ENCODE measurements at places on chromosomes 5 and 9.

DNA sequence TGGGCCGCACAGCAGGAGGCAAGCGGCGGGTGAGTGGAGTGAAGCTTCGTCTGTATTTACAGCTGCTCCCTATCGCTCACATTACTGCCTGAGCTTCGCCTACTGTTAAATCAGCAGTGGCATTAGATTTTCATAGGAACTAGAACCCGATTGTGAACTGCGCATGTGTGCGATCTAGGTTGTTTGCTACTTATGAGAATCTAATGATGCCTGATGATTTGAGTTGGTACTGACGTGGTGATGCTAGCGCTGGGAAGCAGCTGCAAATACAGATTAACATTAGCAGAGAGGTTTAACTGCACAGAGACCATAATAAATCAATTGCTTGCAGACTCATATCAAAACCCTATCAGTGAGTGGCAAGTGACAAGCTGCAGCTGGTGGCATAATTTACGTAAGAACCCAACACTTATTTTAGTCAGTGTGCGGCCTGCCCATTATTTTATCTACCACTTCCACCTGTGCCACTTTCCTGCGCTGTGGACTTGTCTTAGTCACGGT, 133.4 kb upstream of the CDH9 start:
- no peak for DNase-seq

DNA sequence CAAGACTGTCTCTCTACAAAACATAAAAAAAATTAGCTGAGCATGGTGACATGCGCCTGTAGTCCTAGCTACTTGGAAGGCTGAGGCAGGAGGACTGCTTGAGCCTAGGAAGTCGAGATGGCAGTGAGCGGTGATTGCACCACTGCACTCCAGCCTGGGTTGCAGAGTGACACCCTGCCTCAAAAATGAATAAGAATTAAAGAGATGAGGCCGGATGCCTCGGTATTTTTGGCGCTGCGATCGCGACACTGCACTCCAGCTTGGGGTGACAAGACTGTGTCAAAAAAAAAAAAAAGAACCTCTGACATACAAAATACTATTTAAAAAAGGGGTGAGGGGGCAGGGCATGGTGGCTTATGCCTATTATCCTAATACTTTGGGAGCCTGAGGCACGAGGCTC, 7.3 kb downstream of the GPBP1 start:
- no peak for DNase-seq

DNA sequence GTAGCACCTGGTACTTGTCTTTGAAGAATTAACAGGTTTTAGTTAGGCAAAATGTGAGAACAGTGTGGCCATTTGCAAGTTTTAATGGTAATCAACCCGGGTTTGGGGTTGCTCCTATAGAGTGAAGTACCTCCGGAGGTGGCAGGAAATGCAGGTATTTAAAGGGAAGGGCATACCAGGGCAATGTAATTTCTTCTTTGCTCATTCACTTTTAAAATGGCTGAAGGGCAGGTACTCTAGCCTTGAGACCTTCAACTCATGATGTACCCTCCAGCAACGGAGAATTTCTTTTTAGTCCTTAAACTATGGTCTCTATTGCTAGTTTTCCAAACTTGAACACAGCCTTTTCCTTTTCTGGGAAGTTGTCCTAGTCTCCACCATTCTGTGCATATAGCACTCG, 1.3 kb upstream of the HSPA4 start:
- DNase-seq = no peak

DNA sequence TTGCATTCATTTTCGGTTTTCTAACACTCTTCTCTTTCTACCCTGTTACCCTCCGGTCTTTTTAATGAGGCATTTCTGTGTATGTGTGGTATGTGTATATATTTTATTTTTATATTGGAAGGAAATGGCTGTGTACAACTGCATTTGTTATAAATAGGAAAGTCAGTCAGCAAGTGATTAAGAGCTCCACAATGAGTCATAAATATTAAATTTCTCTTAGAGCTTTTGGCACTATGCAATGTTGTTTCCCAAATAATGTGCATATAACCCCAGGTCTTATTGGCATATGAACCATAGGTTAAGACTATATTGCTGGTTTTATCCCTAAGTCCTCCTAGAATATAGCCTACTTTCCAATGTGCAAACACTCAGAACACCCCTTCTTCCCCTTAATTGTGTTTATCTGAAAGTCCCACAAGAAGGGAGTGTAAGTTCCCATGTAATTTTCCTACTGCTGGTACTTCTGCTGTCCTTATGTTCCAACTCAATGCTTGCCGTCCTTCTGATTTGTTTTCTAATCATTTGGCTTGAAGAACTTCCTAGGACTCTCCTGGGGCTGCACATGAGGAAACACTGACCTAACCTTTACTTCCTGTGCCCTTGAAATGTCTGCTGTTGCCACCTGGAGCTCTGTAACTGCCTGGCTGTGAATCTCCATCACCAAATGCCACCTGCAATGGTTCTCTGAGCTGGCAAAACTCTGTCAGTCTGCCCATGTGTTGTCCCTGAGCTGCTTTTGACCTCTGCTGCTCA, 65.5 kb upstream of the PCSK5 start:
- DNase-seq = no peak

DNA sequence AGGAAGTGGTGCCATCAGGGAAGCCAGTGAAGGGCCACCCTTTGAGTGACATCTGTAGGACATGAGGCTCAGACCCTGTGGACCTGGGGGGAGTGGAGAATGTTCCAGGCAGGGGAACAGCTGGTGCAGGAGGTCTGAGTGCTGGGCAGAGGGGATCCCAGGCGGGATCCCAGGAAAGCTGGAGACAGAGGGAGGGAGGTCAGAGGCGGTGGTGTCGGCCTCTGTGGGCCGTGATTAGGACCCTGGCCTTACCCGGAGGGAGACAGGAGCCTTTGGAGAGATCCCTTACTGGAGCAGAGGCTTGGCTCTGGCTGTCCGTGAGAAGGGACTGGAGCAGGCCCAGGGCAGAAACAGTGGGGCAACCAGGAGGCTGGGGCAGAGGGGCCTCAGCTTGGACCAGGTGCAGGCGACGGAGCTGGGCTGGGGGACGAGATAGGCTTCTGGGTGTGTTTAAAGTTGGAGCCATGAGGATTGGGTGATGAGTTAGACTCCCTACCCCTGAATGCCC, 12.1 kb upstream of the GRHPR start:
- no peak for DNase-seq

DNA sequence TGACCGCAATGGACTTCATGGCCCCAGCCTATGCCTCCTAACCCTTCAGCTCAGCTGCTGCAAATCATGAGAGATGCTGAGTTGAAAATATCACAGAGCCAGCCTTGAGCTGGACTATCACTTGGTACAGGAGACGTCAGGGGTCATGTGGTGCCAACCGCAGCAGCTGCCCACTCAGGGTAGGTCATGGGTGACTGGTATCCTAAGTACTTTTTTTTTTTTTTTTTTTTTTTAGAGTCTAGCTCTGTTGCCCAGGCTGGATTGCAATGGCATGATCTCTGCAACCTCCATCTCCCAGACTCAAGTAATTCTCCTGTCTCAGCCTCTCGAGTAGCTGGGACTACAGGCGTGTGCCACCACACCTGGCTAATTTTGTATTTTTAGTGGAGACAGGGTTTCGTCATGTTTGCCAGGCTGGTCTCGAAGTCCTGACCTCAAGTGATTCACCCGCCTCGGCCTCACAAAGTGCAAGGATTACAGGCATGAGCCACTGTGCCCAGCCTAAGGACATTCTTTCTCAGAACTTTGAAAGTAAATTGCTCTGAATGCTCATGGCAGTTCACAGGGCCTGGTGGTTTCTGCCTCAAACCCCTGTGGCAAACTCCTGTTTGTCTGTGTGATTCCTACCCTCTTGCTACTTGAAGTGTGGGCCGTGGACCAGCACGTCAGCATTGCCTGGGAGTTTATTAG, 21.3 kb downstream of the WWC1 start:
- DNase-seq = no peak

DNA sequence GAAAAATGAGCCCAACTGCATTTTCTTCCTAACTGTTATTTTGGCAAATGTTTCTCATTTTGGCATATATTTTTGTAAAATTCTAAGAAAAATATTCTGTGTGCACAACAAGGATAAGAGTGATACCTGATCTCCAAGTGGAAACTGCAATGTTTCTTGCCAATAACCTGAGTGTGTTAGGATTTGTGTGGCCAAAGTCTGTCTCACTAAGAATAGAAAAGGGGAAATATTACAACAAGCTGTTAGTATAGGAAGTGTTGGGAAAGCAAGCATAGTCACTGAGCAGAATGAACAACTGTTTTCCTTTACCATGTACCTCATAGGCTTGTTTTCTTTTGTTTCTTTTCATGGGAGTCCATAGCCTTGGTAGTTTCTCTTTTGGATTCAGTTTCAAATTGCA, 624.2 kb downstream of the MTRR start:
- DNase-seq = no peak

- no peak for DNase-seq
Measured at GRCh38 chr9:34086864-34087263, 38.2 kb upstream of the UBAP2 start.

- DNase-seq = no peak
Measured at GRCh38 chr9:97790542-97790941, 62.5 kb upstream of the FOXE1 start.

- no peak for DNase-seq
Measured at GRCh38 chr9:70607926-70608325, 193.5 kb upstream of the KLF9 start.

DNA sequence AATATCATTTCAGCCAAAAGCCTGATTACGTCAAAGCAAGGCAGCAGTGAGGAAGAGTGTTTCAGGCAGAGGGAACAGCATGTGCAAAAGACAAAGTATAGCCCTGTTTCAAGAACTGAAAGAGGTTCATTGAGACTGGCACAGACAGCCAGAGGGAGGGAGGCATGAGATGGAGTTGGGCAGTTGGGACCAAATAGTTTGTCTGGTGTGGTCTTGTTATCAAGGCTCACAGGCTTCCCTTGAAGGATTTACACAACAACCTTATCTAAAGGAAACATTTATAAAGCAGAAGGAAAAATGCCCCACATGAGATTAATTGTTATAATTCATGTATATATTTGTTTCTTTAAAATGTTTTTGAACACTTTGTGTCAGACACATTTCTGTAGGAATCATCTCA, 253.3 kb downstream of the DMAC1 start:
- DNase-seq = no peak

- DNase-seq = no peak
Measured at GRCh38 chr9:98038958-98039357, 17.6 kb upstream of the NANS start.
